ENCODE measurements at places on chromosomes 4 and X. TPM values are rescaled to one million over a fixed set of nuclear protein-coding genes. Genes with fewer than 3 reads are reported as not detected.

The SPACA5 gene
- not detected for total RNA-seq

The ODAPH gene
- total RNA-seq, result not detected

The CNGA1 gene
- 0.33 TPM for total RNA-seq

The ANOS1 gene
- total RNA-seq, result 3.7 TPM

The PLK4 gene
- total RNA-seq, result 0.78 TPM

The TRAPPC11 gene
- 41.2 TPM for total RNA-seq

The PPARGC1A gene
- total RNA-seq, result 14.5 TPM

The ZNF732 gene
- total RNA-seq, result 0.50 TPM

The TCP11X2 gene
- total RNA-seq, result not detected

GRCh38 chr4:137156054-137156453 lies 376.2 kb downstream of the PCDH18 start:
- H3K27ac ChIP-seq, result no peak overlapping the region
- no peaks in the 10 kb centered on the region for H3K27me3 ChIP-seq
- H3K4me3 ChIP-seq, result no peak overlapping the region

DNA sequence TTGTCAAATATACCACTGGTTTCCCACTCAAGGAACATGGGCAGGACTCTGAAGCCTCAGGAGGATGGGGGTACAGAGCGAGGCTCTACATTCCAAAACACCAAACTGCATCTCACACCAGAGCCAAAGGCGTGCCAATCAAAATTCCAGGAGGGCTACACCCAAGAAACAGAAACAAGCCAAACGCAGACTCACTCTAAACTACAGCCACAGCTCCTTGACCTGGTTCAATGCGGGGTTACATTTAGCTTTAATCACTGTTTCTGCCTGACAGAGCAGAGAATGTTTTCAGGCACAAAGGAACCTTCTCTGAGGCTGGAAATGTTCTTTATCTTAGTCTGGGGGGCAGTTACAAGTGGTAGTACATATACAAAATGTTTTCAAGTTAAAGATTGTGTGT lies 2121.5 kb upstream of the AGA start:
- H3K27me3 ChIP-seq, result no peaks in the 10 kb centered on the region
- no peak overlapping the region for H3K4me3 ChIP-seq
- DNase-seq, result no peak
- H3K36me3 ChIP-seq, result no peaks in the 10 kb centered on the region

DNA sequence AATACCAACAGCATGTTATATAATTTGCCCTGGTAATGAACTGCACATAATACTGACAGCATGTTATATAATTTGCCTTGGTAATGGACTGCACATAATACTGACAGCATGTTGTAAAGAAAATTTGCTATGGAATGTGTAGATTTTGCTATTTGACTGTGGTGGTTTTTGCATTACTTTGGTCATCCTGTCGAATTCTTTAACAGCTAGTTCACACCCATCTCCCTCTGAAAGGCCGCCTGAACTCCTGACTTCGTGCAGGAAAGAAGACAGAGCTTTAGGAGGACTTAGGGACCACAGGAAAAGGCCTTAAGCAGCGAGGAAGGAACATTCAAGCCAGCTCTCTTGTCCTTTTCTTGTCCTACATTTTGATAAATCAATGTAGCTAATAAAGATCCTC lies 45.2 kb upstream of the DCLK2 start:
- no peaks in the 10 kb centered on the region for H3K36me3 ChIP-seq
- no peak overlapping the region for H3K4me3 ChIP-seq
- no peaks in the 10 kb centered on the region for H3K4me1 ChIP-seq
- DNase-seq, result no peak

DNA sequence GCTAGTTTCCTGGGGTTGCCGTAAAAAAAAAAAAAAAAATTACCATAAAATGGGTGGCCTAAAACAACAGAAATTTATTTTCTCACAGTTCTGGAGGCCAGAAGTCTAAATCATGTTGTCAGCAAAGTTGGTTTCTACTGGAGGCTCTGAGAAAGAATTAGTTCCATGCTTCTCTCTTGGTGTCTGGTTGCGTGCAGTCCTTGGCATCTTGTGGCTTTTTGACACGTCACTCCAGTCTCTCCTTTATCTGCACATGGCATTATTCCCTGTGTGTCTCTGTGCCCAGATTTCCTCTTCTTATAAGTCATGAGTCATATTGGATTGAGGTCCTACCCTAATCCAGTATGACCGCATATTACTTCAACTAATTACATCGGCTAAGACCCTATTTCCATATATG lies 38.7 kb downstream of the SPATA4 start:
- no peaks in the 10 kb centered on the region for H3K4me1 ChIP-seq
- no peaks in the 10 kb centered on the region for H3K36me3 ChIP-seq
- no peaks in the 10 kb centered on the region for H3K27me3 ChIP-seq
- H3K27ac ChIP-seq, result no peak overlapping the region
- no peak overlapping the region for H3K4me3 ChIP-seq

GRCh38 chrX:149129767-149130166 lies 375.3 kb downstream of the IDS start:
- no peak overlapping the region for H3K4me3 ChIP-seq
- DNase-seq, result no peak
- H3K36me3 ChIP-seq, result no peaks in the 10 kb centered on the region
- no peaks in the 10 kb centered on the region for H3K27me3 ChIP-seq
- no peaks in the 10 kb centered on the region for H3K4me1 ChIP-seq

- no peak for DNase-seq
- no peaks in the 10 kb centered on the region for H3K36me3 ChIP-seq
- H3K4me1 ChIP-seq, result no peaks in the 10 kb centered on the region
- H3K27ac ChIP-seq, result no peak overlapping the region
Observed at GRCh38 chrX:475926-476723, 89.4 kb upstream of the PPP2R3B start.

DNA sequence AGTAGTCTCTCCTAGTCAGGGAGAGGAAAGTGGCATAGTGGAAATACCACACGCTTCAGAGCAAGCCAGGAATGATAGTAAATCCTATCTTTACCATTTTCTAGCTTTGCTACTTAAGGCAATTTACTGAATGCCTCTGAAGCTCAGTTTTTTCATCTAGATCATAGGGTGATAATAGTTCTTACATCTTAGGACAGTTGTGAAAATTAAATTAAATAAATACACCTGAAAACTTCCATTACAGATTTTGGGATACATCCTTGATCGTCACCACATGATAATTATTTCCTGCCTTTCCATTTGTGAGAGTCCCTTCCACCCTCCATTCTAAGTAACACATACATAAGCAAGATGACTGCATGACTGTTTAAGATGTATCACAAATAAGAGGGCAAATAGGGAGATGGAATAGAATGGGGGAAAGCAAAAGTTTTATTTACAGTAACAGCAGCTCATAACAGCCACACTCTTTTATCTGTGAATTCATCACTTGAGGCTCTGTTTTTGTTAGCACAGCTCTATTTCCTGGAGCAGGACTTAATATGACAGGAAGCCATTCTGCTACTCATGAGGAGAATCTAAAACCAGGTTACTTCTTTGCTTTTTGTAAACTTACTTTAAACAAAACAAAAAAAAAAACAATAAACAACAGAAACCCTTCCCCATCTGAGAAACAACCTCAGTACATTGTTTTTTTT lies 13.4 kb downstream of the P2RY10 start:
- H3K4me3 ChIP-seq, result no peak overlapping the region
- H3K27ac ChIP-seq, result no peak overlapping the region
- H3K4me1 ChIP-seq, result no peaks in the 10 kb centered on the region

GRCh38 chr4:84718699-84719098 lies 135.8 kb downstream of the CDS1 start:
- no peaks in the 10 kb centered on the region for H3K27me3 ChIP-seq
- H3K27ac ChIP-seq, result no peak overlapping the region
- DNase-seq, result no peak
- no peaks in the 10 kb centered on the region for H3K4me1 ChIP-seq
- H3K36me3 ChIP-seq, result peaks cover 43% of the 10 kb centered on the region
- no peak overlapping the region for H3K4me3 ChIP-seq

GRCh38 chr4:151674804-151675391 lies 85.9 kb downstream of the GATB start:
- DNase-seq, result no peak
- no peaks in the 10 kb centered on the region for H3K27me3 ChIP-seq
- H3K4me3 ChIP-seq, result peak overlapping the region; percentile 46

- peaks cover 4% of the 10 kb centered on the region for H3K4me1 ChIP-seq
- no peaks in the 10 kb centered on the region for H3K27me3 ChIP-seq
Observed at GRCh38 chr4:3524920-3525319, 7.3 kb downstream of the LRPAP1 start.

DNA sequence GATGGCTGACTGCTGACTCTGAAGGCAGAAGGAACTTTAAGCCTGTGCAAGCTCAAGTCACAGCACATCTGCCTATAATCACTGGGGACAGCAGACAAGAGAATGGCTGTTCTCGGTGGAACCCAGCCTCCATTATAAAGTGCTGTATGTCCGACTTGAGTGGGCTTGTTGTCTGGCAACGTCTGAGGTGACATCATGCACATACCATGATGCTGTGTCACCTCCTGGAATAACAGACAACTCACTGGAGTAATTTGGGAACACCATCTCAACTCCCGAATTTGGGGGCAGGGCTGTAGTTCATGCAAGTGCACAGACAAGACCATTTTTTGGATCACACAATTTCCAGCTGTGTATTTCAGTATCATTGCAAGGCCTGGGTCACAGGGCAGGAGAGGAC lies 59.8 kb upstream of the GPM6B start:
- no peaks in the 10 kb centered on the region for H3K4me1 ChIP-seq
- H3K27ac ChIP-seq, result no peak overlapping the region
- no peak overlapping the region for H3K4me3 ChIP-seq
- H3K36me3 ChIP-seq, result no peaks in the 10 kb centered on the region
- no peak for DNase-seq
- H3K27me3 ChIP-seq, result no peaks in the 10 kb centered on the region

- H3K36me3 ChIP-seq, result no peaks in the 10 kb centered on the region
- H3K4me3 ChIP-seq, result no peak overlapping the region
- no peak for DNase-seq
- H3K27me3 ChIP-seq, result no peaks in the 10 kb centered on the region
Observed at GRCh38 chr4:105344141-105344540, 129.7 kb downstream of the PPA2 start.

- H3K27ac ChIP-seq, result peak overlapping the region; percentile 18
- H3K4me3 ChIP-seq, result no peak overlapping the region
- no peaks in the 10 kb centered on the region for H3K36me3 ChIP-seq
- no peak for DNase-seq
- H3K4me1 ChIP-seq, result peaks cover 9% of the 10 kb centered on the region
Observed at GRCh38 chrX:106894392-106894909, 8.7 kb downstream of the RIPPLY1 start.

DNA sequence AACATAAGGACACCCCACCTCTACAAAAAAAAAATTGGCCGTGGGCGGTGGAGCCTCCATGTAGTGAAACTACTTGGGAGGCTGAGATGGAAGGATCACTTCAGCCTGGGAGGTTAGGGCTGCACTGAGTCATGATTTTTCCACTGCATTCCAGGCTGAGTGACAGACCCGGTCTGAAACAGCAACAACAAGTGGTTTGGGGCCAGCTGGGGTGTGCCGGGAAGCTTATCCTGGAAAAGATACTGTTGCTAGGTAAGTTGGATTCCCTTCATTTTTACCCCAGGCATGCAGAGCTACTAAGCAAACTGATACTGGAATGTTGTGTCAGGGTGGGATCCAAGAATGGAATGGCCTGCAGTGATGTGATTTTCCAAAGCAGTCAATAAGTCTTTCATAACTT lies 57.0 kb downstream of the XAGE2 start:
- no peak overlapping the region for H3K27ac ChIP-seq
- no peaks in the 10 kb centered on the region for H3K36me3 ChIP-seq
- no peaks in the 10 kb centered on the region for H3K27me3 ChIP-seq
- H3K4me3 ChIP-seq, result no peak overlapping the region

DNA sequence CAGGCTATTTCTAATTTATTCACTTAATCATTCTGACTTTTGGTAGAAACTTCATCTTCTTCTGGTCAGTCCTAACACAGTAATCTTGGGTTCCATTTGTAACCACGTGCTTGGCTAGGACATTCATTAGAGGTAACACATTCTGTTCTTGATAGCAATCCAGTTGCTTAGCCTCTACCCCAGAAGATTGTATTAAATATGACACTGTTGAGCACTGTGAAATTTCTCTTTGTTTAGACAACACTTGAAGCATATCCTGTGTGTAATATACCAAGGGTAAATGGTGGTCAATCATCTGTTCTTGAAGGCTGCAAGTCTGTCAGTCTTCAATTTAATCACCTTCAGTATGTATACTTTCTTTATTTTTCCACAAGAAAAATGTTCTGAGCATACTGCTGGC lies 523.0 kb downstream of the ANKRD50 start:
- H3K4me1 ChIP-seq, result peaks cover 24% of the 10 kb centered on the region
- no peak for DNase-seq
- H3K36me3 ChIP-seq, result no peaks in the 10 kb centered on the region
- H3K4me3 ChIP-seq, result no peak overlapping the region
- H3K27ac ChIP-seq, result no peak overlapping the region
- H3K27me3 ChIP-seq, result no peaks in the 10 kb centered on the region

GRCh38 chr4:135434936-135435335 lies 1233.3 kb upstream of the PABPC4L start:
- no peaks in the 10 kb centered on the region for H3K27me3 ChIP-seq
- no peak overlapping the region for H3K27ac ChIP-seq
- H3K4me1 ChIP-seq, result no peaks in the 10 kb centered on the region
- no peaks in the 10 kb centered on the region for H3K36me3 ChIP-seq
- H3K4me3 ChIP-seq, result no peak overlapping the region
- no peak for DNase-seq

- no peaks in the 10 kb centered on the region for H3K27me3 ChIP-seq
- H3K4me3 ChIP-seq, result no peak overlapping the region
- DNase-seq, result no peak
- no peaks in the 10 kb centered on the region for H3K36me3 ChIP-seq
Observed at GRCh38 chr4:26131711-26132110, 189.1 kb upstream of the RBPJ start.

DNA sequence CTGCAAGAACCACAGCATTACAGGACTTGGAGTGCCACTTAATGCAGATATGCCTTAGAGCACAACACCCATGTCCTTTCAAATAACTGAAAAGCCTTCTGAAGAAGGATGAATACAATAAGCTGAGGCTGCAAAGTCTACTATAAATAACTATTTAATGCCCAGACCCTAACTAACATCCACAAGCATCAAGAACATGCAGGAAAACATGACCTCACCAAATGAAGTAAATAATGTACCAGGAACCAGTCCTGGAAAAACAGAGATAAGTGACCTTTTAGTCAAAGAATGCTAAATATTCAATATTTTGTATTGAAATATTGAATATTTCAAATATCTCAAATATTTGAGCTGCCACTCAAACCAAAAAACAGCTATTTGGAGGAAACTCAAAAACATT lies 16.9 kb downstream of the ACTRT1 start:
- H3K4me3 ChIP-seq, result no peak overlapping the region
- no peak overlapping the region for H3K27ac ChIP-seq
- H3K27me3 ChIP-seq, result no peaks in the 10 kb centered on the region
- DNase-seq, result no peak
- H3K36me3 ChIP-seq, result no peaks in the 10 kb centered on the region

DNA sequence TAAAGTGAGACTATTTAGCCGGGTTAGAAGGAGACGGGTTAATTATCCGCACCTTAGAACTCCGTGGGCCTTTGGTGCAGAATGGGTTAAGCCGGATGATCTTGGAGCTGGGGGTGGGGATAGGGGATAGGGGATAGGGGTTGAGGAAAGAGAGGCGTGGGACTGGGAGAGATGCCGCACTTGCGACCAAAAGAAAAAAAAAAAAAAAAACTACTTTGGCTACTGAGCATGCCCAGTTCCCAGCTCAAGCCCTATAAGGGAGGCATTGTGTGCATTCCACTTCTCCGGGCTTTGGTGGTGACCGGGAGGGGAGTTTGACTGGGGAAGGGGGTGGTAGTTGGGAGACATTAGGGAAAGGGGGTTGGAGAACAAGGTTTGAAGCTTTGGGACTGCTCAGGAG lies at the start of gene SLITRK4:
Gene SLITRK4 (minus strand): TSS at position 187 of the 400 bp plus-strand sequence. CDS start 4,993 bp downstream, outside the sequence.
- no peak for DNase-seq
- H3K27me3 ChIP-seq, result peaks cover 18% of the 10 kb centered on the region
- H3K36me3 ChIP-seq, result no peaks in the 10 kb centered on the region
- H3K4me1 ChIP-seq, result peaks cover 25% of the 10 kb centered on the region
- H3K4me3 ChIP-seq, result peak within 1 kb of the TSS; percentile 46
- H3K27ac ChIP-seq, result no peak within 1 kb of the TSS

Measured in esophagus muscularis mucosa (tissue), 4 donors.